Epithelial cell of alveolus of lung (primary cell): ENCODE measurements at places on chromosomes 6 and 20. TPM values are rescaled to one million over a fixed set of nuclear protein-coding genes. Genes with fewer than 3 reads are reported as not detected.

The HLA-DMB gene
- total RNA-seq = 4.6 TPM in 1 of 2 replicates, not detected in the other

The FAM209B gene
- not detected in 2 replicates for total RNA-seq

The SLC22A3 gene
- 4.0 and 26.3 TPM in 2 replicates for total RNA-seq

The ZSCAN31 gene
- 1.9 and 5.1 TPM in 2 replicates for total RNA-seq

The WFDC11 gene
- total RNA-seq = not detected in 2 replicates

The HEY2 gene
- not detected in 2 replicates for total RNA-seq

The CCN5 gene
- 5.0 TPM in 1 of 2 replicates, not detected in the other for total RNA-seq

The CFAP61 gene
- total RNA-seq = not detected in 2 replicates

The SUMO4 gene
- 4.8 TPM in 1 of 2 replicates, not detected in the other for total RNA-seq

The OPN5 gene
- not detected in 2 replicates for total RNA-seq

The ETV7 gene
- total RNA-seq = 0.48 and 1.3 TPM in 2 replicates

The CEP57L1 gene
- total RNA-seq = 22.0 and 25.5 TPM in 2 replicates

The FHL5 gene
- 0.52 TPM in 1 of 2 replicates, not detected in the other for total RNA-seq

The LTA gene
- not detected in 2 replicates for total RNA-seq

The SDC4 gene
- total RNA-seq = 54.1 and 176 TPM in 2 replicates

The VPS52 gene
- 26.1 and 26.4 TPM in 2 replicates for total RNA-seq

The SLC35B2 gene
- total RNA-seq = 82.9 and 95.5 TPM in 2 replicates
